ENCODE measurements at places on chromosomes 6 and 20.
A peak's percentile ranks its signal among the peaks of the same experiment; 100 is the strongest.

DNA sequence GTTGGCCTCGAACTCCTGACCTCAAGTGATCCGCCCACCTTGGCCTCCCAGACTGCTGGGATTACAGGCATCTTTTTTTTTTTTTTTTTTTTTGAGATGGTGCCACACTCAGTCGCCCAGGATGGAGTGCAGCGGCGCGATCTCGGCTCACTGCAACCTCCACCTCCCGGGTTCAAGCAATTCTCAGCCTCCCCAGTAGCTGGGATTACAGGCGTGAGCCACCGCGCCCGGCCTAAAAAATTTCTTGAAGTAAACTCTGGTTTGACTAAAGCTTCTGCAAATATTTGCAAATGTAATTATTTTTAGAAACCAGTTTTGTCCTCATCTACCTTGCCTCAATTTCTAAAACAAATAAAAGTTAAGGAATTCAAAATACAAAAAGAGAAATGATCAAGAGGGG lies 1.2 kb downstream of the IBTK start:
- DNase-seq = no peak

- no peak for DNase-seq
Observed at GRCh38 chr20:35467339-35468224, 12.2 kb downstream of the CEP250 start.

DNA sequence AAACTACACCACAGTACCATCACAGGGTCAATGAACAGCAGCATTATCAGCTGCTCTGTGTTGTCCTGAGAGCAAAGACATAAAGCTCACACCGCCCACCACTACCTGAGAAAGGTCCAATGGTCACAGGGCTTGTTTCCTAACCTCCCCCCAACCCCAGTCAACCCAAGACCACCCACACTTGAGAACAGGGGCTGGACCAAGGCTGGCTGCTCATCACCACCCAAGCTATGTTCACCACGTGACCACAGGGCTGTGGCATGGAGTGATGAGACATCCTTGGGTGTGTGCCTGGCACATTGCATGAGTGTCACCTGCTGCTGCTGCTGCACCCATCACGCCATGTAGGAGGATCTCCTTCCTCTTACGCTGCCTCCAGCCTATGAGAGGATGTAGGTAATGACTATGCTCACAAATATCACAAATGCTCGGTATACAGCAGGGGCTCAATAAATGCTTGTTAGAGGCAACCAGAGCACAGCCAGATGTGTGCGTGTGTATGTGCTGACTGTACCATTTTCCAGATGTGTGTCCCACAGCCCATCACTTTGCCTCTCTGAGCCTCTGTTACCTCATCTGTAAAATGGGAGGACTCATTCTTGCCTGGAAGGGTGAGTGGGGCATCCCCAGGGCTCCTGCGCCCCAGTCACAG lies 23.3 kb upstream of the SIRPA start:
- no peak for DNase-seq

- no peak for DNase-seq
Observed at GRCh38 chr6:79408256-79408974, 128.8 kb downstream of the LCA5 start.

GRCh38 chr6:2850538-2851113 lies 9.0 kb upstream of the SERPINB1 start:
- no peak for DNase-seq

DNA sequence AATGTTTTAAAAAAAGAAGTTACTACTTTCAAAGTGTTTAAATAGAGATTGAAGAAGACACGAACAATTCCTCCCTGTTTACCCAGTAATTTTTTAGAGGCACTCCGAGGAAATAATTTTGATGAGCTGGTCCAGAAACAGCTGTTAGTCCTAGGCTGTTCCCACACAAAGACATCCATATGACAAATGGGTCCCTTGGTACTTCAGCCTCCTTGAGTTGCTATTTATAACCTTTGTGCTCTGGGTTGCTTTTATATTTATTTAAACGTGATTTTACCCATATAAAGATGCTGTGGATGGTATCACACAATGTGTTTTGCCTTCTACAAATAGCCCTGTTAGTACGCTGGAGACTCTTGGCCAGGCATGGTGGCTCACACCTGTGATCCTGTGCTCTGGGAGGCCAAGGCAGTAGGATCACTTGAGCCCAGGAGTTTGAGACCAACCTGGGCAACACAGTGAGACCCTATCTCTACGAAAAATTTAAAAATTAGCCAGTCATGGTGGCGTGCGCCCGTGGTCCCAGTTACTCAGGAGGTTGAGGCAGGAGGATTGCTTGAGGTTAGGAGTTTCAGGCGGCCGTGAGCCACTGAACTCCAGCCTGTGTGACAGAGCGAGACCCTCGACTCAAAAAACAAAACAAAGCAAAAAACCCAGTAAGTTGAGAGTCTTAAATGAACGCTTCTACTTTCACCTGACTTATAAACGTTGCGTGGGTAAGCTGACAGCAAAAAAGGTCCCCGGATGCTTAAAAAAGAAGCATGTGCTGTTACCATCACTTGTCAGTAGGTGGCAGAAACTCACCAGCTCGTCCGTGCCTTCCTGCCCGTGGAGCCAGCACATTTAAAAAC lies 56.9 kb upstream of the ARMH2 start:
- peak; percentile 44 for DNase-seq

Data from activated CD4-positive, CD25-positive, alpha-beta regulatory T cell treated with anti-CD3 and anti-CD28 coated beads, Interleukin-2, amount 50 U/mL, for 16 hours (primary cell).